Activated naive CD4-positive, alpha-beta T cell (primary cell): ENCODE measurements at places on chromosomes 2 and 18.
A peak's percentile ranks its signal among the peaks of the same experiment; 100 is the strongest.

- DNase-seq: no peak
These were observed 142.1 kb downstream of the ASXL3 start for GRCh38 chr18:33720133-33720532.

DNA sequence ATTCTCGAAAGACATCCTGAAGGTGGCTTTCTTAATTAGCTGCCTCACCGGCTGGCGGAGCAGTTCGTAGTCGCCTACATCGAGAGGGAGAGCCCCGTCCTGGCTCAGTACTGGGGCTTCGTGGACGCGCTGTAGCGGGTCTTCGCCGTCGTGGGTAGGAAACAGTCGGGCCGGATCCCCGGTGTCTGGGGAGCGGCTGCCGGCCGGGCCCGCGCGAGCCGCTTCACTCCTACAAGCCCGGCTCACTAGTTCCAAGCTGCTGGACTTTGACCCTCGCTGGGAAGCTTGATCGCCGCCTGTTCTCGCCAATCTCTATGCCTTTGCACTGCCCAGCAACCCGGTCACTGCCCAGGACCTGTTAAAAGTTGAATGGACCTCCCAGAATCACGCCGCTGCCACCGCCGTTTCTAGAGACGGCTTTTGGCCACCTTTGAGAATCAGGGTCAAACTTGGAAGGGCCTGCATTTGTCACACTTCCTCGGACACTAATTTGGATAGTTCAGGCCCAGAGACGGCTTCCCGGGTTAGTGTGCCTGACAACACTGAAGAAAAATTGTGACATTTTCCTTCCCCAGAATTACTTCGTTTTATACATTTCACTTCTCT, 41.4 kb upstream of the AKAIN1 start:
- peak; percentile 31 for DNase-seq

- DNase-seq: no peak
These were observed 100.9 kb upstream of the TNP1 start for GRCh38 chr2:216960671-216961268.

- DNase-seq: no peak
These were observed 861.8 kb downstream of the TRIB2 start for GRCh38 chr2:13578547-13578946.

DNA sequence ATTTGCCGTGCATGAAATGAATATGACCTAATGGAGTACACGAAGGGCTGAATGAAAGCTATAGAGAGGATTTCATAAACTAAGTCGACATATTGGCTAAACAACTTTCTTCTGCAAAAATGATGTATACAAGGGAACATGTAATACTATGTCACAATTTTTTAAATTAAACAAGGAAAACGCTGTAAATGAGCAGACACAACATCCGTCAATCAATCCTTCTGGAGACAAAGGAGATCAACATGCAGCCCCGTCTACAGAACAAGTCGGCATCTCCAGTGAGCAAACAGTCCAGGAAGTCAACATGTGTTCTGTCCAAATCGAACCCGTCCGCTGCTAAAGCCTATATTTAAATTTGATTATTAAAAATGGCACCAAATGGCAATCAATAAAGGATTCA, 180.8 kb downstream of the TCF4 start:
- no peak for DNase-seq

DNA sequence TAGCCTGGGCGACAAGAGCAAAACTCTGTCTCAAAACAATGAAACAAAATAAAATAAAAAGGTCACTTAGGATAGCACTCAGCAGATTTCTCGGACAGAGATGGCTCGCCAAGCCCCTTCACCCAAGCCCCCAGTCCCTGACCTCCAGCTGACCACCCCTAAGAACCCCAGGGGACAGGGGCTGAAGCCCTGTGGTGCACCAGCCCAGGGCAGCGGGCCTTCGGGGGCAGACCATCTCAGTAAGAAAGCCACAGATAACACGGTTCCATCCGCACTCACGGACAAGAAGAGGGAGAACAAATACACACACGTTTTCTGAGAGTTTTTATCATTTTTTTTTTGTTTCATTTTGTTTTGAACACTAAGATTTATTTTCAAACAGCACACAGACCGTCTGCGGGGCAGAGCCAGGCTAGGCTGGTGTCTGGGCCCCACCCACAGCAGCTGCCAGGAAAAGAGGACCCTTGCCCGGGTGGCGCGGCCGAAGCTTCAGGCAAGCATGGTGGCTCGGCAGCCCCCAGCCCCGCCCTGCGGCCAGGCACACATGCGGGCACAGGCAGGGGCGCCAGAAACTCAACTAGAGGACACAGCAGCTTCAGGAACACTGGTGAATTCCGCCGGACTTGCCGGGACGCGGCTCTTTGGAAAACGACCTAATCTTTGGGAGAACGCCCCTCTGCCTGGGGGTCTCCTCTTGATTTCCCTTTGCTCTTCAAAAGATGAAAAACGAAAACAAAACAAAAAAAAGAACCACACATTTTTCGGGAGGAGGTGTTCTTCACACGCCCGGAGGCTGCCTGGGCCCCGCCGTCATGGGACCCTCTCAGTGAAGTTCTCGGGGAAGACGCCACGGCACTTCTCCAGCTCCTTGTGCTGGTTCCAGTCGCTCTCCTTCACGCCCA, 59.0 kb downstream of the BIN1 start:
- no peak for DNase-seq

DNA sequence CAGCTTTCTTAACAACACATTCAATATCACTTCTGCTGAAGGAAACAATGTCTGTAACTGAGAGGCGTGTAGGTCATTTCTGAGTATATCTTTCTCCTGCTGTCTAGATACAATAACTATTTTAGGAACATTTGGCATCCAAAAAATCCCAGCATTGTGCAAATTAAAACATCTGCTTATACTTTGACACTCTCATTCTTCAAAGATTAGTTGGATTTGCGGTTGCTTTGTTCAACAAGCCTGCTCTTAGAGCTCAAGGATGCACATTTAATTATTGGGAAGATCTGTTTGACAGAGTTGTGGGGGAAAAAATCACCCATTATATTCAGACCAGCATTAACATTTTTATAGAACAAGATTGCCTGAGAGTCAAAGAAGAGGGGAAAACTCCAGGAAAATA, 449.5 kb upstream of the HNRNPA3 start:
- no peak for DNase-seq

DNA sequence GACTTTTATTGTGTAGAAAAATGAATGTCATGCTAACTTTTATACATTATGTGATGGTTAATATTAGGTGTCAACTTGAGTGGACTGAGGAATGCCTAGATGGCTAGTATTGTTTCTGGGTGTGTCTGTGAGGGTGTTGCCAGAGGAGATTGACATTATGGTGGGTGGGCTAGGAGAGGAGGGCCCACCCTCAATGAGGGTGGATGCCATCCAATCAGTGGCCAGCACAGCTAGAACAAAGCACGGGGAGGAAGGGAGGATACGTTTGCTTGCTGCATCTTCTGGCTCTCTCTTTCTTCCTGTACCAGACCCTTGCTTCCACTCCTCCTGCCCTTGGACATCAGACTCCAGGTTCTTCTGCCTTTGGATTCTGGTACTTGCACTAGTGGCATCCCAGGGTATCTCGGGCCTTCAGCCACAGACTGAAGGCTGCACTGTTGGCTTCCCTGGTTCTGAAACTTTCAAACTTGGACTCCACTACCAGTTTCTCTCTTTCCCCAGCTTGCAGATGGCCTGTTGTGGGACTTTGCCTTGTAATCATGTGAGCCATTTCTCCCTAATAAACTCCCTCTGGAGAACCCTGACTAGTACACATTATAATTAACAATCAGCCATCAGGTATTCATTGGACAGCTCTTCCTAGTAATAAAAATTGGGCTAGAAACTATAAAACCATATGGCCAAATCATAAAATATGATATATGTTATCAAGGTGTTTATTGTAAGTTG, 31.7 kb upstream of the ZCCHC2 start:
- DNase-seq: no peak

DNA sequence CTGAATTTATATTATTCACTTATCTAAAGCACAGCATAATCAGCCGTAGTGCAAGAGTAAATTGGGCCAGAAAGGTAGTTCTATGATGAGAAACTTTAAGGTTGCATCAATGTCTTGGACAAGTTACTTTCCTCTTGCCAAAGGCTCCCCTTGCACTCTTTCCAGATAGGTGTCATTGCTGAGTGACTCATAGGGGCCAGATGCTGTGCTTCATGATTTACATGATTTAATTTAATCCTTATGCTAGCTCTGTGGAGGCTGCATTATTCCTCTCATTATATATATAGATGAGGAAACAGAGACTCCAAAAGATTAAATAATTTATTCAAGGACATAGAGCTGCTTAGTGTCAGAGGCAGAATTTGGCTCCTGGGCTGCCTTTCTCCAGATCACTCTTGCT, 5.0 kb downstream of the CFAP221 start:
- no peak for DNase-seq

- DNase-seq: no peak
These were observed 32.1 kb upstream of the MAL start for GRCh38 chr2:94993176-94994062.

- peak; percentile 6 for DNase-seq
These were observed 69.5 kb upstream of the PSMD14 start for GRCh38 chr2:161238560-161239325.

- DNase-seq: no peak
These were observed 93.3 kb downstream of the WDPCP start for GRCh38 chr2:63494968-63495367.
